ENCODE measurements at places on chromosomes 13 and 19.

DNA sequence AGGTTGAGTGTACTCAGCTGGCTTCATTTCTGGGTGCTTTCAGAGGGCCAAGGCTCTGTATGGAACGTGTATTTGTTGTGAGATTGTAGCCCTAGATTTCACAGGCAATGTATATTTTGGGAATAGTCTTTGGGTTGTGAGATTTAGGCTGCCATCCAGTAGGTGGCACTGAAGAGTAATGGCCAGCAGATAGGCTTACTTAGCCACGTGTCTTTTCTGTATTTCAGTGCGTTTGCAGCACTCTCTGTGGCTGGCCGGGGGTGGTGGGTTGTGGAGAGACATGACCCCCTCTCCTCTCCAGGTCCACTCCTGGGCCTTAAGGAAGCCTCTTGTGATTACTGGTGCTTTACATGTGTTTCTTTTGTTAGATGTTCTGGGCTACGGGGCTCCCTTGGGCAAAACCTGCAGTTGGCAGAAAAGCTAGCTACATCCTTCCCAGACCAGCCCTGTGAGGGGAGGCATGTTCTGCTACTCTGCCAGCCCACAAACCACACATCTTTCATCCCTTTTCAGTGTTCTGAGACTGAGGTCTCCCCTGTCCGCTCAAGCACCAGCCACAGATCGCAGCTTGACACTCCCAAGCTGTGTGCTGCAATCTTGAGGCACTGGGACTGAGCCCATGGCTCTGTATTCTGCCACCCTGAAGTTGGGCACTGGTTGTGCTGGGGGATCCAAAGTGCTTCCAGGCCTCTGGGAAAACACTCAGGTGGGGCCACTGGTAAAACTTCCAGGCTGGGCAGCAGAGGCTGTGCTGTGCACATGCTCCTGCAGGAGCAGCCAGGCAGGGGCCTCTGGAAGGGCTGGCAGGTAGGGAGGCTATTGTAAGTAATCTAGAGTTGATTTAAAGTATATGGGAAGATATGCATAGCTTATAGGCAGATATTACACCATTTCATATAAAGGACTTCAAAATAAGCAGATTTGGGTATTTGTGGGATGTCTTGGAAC, 1096.8 kb upstream of the PCDH20 start:
- no peak for DNase-seq

DNA sequence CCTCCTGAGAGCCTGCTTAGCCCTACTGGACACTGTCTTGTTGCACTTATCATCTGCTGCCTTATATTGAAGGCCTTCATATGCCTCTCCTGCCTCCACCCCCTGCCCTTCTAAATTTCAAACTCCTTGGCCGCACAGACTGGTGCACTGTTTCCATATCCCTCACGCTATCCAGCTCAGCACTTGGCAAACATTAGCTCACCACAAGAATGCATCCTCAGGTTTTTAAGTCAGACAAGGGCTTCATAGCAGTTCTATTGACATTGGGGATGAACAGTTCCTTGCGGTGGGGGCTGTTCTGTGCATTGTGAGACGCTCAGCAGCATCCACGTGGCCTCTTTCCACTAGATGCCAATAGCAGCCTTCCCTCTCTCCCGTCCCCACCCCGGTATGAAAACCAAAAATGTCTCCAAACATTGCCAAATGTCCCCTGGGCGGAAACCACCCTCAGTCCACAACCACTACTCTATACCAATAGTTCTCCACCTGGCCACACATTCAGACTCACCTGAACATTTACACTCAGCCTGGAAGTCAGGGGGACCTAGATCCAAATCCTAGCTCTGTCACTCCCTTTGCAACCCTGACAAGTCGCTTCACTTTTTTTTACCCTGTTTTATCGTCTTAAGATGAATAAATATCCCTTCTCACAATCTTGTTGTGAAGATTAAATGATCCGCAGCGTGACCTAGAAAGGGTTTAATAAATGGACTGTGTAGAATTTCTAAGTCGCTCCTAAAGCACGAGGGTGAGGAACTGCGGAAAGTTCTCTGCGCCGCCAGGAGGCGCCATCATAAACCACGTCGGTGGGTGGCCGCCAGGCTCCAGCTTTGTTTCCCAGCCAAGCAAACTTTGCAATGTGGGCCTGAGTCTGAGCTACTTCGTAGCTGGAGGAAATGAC, 3.6 kb upstream of the CEACAM3 start:
- DNase-seq = peak; percentile 41

GRCh38 chr13:91112924-91113277, 234.6 kb upstream of the MIR17HG start:
- no peak for DNase-seq

DNA sequence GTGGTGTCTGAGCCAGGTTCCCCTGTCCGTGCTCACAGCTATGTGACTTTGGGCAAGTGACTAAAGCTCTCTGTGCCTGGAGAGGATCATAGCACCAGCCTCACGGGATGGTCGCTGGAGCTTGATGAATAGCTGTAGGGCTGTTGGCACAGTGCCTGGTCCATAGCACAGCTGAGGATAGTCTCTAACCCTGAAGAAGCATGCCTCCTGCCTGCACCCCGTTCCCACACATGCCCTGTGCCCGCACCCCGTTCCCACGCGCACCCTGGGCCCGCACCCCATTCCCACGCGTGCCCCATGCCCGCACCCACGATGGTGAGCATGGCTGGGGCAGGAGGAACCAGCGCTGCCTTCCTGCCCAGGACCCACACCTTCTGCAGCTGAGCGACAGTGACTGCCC, 63.7 kb upstream of the F7 start:
- no peak for DNase-seq

DNA sequence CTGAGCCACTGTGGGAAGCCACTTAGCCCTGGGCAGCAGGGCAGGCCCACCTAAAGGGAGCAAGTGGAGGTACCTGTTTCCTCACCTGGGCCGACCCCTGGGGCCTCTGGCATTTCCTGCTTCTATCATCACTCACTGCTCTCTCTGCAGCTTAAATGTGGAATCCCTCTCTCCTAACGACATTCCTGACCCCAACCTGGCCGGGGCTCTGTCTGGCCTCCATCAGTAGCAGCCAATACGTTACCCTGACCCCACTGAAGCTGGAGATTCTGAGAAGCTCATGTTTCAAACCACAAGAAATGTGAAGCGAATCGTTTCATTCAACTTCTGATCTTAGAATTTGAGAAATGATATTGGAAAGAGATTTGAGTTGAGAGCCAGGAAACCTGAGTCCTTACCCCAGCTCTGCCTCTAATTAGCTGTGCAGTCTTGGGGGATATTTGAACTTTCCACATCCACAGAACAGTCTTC, 39.9 kb downstream of the DOCK9 start:
- no peak for DNase-seq

DNA sequence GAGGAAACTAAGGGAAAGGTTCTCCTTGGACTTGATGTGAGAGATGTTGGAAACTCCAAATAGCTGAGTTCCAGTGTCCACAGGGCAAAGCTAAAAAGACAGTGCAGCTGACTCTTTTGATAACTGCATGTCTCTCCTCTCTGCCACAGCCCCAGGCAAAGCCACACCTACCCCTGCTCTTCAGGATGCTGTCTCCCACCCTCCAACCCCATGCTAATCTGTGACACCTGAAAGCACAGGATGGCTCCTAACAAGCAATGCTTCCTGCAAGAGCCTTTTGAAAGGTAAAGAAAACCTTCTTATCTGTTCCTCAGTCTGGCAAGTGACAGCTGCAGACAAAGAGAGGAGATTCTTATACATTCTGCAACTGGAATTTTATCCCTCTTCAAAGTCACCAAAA, 14.5 kb downstream of the SLC46A3 start:
- no peak for DNase-seq

DNA sequence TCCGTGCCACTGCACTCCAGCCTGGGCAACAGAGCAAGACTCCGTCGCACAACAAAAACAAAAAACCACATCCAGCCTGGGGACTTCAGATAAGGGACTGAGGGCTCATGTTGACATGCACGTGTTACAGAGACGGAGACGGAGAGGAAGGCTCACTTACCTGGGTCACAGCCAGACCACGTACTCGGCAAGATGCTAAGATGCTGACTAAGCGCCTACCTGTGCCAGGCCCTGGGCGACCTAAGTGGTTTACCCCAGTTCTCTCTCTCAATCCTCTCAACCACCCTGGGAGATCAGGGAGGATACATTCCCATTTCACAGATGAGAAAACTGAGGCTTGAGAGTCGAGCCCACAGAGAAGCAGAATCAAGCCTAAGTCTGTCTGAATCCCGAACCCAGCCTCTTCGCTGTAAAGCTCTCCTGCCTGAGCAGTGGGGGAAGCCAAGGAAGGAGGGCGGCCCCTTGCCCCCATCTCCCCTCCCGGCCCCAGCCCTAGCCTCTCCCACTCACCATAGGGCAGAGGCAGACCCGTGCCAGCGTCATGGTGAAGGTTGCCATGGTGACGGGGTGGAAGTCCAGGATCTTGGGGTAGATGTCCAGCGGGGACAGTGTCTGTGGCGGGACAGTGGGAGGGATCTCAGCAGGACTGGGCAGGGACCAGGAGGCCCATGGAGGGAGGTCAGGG, 13.5 kb downstream of the ERCC2 start:
- DNase-seq = no peak

- DNase-seq = no peak
These were observed 54.1 kb downstream of the SLC7A1 start for GRCh38 chr13:29541400-29541799.

DNA sequence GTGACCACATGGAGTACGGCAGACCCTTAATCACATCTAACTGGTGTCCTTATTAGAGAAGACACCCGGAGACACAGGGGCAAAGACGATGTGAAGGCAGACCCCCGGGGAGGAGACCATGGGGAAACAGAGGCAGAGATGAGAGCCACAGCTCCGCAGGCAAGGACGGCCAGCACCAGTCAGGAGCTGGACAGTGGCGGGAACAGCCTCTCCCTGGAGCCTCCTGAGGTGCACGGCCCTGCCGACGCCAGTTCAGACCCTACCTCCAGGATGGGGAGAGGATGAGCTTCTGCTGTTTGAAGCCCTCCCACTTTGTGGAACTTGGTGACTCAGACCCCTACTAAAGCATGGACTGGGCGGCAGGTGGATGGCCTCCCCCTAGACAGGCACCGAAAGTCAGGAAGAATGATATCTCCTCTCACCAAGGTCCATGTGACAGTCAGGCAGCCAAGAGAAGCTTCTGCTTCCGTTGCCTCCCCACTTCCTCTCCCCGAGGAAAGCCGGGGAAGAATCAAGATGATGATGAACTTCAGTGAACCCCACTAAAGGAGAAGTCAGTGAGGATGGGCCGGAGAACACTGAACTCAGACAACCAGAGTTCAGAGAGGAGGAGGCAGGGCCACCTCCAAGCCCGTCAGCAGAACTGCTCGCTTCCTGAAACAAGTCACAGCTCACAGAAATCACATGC, 25.4 kb downstream of the RAB20 start:
- DNase-seq = peak; percentile 64

DNA sequence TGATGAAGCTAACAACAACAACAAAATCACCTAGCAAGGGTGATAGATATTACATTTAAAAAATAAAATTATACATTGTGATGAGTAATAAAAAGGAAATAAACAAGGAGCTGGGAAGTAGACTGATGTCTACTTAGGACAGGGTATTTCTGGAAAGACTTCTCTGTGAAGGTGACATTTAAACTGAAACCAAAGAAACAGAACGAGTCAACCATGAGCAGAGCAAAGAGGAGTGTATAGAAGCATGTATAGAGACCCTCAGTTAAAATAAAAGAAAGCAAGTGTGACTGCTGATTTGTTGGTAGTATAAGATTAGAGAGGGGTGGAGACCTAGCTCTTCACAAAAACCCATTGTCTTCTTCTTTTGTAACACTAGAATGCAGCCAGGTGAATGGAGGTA, 53.0 kb upstream of the TDRD3 start:
- no peak for DNase-seq

DNA sequence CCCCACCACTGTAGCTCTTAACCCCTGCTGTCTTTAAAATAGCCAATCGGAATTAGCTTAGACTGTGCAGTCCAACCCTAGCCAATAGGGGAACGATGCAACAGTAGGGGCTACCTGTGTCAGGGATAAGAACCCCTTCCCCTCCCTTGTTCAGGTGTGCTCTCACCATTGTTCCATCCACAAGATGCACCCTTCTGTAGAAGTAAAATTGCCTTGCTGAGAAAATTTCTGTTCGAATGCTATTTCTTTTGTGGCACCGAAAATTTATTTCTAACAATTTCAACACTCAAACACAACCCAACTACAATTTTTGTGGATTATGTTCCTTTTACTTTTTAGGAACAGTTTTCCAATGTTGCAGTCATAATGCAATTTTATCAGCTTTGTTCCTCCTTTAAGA, 3.6 kb upstream of the ZNF583 start:
- DNase-seq = no peak

DNA sequence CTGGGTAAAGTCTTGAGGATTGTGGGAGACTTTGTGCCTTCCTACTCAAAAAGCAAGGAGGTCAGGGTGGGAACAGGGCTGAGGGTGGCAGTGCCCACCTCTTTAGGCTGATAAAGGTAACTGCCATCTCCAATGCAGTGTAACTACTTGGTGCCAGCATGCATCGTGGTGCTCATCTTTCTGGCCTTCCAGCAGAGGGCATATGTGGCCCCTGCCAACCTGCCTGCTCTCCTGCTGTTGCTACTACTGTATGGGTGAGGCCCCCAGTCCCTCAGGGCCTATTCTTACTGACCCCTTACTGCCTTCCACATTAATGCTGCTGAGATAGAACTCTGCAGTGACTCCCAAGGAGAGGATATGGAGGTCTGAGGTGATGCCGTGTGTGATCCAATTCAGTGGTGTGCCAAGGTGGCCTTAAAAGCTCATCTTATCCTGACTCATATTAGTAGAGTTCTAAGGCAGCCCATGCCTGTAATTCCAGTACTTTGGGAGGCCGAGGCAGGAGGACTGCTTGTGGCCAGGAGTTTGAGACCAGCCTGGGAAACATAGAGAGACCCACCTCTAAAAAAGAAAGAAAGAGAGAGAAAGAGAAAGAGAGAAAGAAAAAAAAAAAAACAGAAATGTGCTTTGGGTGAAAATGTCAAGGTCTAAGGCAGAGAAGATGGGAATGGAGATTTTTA, 9.7 kb upstream of the ARHGAP45 start:
- DNase-seq = no peak

DNA sequence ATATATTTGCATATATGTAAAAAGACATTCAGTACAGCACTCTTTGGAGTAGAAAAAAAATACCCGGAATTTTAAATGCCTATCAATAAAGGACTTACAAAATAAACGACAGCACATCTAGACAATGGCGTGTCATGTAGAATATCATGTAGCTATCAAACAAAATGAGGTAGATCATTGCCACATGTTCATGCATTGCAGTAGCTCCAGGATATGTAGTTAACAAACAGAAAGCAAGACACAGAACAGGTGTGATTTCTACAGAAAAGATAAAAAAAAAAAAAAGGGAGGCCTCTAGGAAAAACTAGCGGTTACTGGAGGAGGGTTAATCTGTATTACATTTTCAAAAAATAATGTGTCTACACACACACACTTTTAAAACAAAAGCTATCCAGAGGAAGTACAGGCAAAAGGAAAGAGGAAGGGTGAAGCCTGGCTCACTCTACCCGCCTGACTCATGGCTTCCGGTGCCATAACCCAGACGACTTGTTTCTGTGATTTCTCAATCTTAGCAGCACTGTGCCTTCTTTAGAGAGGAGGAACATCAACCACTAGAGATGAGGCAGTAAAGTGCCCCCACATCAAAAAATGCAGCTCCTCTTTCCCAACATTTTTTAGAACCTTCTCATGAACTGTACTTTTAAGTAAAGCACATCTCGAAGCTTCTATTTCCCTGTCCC, 6.9 kb downstream of the KCTD12 start:
- DNase-seq = no peak
